ENCODE measurements at places on chromosomes 7 and 10.
A peak's percentile ranks its signal among the peaks of the same experiment; 100 is the strongest.

DNA sequence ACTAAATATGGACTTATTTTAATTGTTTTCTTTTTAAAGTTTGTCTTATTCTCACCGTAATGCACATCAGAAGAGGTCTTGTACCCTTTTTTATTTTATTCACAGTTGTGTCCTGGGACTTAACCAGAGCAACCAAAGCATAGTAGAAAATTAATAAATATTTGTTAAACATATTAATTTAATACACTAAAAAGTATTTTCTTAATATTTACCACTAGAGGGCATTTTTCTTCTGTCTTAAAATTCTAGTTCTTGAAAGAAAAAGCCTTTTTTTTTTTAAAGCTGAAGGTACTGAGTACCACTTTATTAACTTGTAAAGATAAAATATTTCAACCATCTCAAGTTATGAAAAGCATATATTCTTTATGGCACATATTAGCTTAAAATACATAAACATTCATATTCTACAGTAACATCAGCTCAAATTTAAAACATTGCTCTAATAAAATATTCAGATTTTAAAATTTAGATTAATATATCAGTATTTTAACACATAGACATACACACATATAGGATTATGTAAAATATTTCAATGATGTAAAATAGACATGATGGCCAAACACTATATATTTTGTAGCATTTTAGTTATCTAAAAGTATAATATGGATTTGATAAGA is 260.4 kb downstream of the SEMA3A start:
- peak; percentile 23 for DNase-seq

- DNase-seq: peak; percentile 60
Measured at GRCh38 chr10:70715853-70716795, 43.8 kb downstream of the ADAMTS14 start.

- no peak for DNase-seq
Measured at GRCh38 chr7:93097388-93097787, 20.4 kb downstream of the SAMD9 start.

DNA sequence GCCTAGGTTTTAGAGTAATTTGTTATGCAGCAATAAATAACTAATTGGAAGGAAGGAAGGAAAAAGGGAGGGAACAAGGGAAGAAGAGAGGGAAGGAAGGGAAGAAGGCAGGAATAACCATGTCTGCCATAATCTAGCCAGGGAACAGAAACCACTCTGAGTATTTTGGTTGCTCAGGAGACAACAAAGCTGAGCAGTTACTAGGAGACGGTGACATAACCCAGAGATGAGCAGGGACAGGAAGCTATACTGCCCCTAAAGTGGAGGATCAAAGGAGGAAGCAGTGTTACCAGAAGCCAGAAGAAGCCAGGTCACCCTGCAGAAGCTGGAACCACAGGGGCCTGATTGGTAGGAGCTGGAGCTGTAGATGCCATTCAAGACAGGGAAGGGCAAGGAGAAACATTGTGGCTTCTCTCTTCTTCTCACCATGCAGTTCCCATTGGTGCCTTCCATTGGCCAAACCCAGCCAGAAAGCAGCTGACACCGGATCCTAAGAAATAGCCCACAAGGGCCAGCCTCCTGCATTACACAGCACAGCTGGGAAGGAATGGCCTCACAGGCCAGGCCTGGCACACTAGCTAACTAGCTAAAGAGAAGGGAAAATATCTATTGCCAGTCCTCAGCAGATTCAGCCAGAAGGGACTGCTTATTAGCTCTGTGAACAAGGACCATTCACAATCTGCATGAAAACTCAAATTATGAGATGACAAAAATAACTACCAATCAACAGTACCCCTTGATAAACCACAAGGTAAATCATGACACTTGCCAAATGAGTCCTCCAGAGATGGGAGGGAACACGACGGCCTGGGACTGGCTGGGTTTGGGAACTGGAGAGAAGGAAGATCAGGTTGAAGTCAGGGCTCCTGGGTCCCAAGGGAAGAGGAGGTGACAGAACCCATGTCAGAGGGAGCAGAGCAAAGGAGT is 184.5 kb upstream of the NFE2L3 start:
- peak; percentile 6 for DNase-seq

GRCh38 chr10:128028508-128029289 is 97.5 kb downstream of the MKI67 start:
- DNase-seq: no peak

DNA sequence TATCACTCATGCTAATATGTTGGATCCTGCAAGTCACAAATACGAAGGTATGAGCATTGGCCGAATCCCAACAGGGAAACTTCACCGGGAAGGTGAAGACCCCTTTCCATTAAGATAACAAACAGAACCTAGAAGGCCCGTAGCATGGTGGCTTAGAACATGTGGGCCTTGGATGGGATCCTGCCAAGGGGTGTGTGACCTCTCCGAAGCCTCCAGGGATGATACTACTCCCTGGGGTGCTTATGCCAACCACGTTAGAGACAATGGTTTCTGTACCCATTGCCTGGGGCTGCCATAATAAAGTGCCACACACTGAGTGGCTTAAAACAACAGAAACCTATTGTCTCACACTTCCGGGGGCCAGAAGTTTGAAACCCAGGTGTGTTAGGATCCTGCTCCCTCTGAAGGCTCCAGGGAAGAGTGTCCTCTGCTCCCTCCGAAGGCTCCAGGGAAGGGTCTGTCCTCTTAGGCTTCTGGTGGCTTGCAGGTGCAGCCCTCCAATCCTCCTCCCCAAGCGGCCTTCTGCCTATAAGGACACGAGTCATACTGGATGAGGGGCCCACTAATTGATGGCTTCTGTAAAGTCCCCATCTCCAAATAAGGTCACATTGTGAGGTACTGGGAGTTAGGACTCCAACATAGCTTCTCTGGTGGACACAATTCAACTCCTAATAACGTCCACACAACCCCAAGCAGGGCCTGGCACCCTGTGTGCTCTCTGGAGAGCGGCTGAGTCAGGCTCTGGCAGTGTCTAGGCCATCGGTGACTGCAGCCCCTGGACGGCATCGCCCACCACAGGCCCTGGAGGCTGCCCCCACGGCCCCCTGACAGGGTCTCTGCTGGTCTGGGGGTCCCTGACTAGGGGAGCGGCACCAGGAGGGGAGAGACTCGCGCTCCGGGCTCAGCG is 992 bp upstream of the MGMT start:
- no peak for DNase-seq

GRCh38 chr10:101781984-101782810 is 1.0 kb downstream of the NPM3 start:
- DNase-seq: no peak

- no peak for DNase-seq
Measured at GRCh38 chr7:100389437-100390088, 16.3 kb downstream of the PILRA start.

DNA sequence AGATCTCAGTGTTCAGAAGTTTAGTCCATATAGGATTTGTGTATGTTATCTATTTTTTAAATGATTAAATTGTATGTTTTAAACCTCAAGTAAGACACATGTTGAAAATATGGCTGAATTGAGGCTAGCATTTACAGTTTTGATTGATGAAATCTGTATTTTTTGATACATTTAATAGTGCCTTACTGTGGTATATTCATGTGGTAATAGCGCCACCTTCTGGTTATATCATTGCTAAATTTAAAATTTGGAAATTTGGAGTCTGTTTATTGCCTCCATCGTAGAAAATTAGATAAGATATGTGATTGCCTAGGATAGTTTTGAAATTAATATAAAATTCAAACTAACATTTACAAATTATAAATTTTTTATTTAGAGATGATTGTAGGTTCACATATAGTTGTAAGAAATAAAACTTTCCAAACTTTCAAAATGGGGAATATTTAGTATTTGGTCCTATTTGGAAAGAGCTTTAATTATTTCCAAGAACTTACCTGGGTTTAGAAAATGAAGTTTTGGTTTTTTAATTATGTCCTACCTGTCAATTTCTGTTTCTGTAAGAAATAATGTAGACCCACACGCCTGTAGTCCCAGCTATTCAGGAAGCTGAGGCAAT is 19.1 kb upstream of the ARMS2 start:
- no peak for DNase-seq

GRCh38 chr10:74011770-74012169 is 13.9 kb downstream of the VCL start:
- peak; percentile 67 for DNase-seq

- DNase-seq: peak; percentile 61
Measured at GRCh38 chr7:144437370-144438191, 34.1 kb upstream of the NOBOX start.

DNA sequence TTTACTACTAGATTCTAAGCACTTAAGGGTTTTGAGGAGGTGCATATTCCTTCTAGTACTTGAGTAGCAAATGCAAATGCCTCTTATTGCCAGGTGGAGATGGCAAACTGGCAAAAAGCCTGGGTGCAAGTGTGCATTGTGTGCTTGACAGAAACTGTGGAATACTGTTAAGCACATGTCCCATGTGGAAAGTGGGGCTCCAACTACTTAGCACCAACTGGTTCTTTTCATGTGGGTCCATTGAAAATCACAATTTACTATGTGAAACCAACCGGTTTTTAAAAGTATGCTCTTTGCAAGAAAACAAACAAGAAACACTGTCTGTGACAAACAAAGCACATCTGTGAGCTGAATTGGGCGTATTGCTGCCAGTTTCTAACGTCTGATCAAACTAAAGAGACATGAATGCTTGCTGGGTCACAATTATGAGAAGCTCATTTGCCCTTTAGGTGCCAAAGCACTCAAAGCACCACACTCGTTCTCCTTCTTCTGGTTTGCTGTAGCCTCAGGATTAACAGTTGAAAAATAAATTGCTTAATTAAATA is 197.4 kb downstream of the SEMA3E start:
- DNase-seq: no peak

DNA sequence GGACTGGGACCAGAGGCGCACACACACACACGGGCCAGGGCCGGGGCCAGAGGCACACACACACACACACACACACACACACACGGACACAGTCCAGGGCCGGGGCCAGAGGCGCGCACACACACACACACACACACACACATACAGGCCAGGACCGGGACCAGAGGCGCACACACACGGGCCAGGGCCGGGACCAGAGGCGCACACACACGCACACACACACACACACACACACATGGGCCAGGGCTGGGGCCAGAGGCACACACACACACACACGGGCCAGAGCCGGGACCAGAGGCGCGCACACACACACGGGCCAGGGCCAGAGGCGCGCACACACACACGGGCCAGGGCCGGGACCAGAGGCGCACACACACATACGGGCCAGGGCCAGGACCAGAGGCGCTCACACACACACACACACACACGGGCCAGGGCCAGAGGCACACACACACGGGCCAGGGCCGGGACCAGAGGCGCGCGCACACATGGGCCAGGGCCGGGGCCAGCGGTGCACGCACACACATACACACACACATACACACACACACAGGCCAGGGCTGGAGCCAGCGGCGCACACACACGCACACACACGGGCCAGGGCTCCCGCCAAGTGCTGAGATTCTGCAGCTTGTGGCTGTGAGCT is 268.8 kb downstream of the ELFN1 start:
- DNase-seq: no peak

DNA sequence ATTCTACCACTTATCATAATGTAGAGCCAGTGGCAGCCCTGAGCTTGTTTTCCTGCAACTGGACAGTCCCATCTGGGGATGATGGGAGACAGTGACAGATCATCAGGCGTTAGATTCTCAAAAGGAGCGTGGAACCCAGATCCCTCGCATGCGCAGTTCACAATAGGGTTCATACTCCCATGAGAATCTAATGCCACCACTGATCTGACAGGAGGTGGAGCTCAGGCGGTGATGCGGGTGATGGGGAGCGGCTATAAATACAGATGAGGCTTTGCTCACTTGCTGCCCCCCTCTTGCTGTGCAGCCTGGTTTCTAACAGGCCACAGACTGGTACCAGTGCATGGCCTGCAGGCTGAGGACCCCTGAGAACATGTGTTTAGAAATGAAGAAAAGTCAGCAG is 260.1 kb downstream of the CAMK1D start:
- DNase-seq: no peak

DNA sequence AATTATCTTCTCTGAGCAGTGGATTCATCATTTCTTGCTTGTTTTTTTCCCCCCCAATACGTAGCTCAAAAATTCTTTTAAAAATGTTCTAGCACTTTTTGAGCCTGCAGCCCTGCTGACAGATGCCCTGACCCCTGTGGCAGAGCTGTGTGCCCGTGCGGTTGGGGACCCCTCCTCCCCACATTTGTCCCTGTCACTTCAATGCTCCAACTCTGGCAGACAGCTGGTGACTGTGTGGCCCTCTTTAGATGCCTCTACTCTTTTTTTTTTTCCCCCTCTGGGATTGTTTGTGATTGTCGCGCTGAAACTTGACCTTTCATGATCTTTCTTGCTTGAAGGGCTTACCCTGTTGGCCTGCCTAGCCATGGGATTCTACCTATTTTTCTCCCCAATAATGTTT is 214.1 kb downstream of the TMEM178B start:
- no peak for DNase-seq

DNA sequence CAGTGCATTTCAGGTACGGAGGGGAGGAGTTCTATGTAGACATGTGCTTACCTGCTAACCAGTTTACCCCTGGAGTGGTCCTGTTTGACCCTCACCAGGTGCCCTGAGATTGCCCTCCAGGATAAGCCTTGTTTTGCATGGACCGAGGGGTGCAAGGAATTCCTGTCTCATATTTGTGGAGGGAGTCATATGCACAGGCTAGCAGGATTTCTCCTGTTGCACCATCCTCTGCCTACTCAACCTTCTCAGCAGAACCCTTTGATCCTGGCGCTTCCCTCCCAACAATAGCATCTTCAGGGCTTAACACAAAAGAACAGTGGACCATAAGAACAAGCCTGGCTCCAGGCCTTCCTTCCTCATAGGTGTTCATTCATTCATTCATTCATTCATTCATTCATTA is 7.2 kb downstream of the TRPV6 start:
- no peak for DNase-seq

DNA sequence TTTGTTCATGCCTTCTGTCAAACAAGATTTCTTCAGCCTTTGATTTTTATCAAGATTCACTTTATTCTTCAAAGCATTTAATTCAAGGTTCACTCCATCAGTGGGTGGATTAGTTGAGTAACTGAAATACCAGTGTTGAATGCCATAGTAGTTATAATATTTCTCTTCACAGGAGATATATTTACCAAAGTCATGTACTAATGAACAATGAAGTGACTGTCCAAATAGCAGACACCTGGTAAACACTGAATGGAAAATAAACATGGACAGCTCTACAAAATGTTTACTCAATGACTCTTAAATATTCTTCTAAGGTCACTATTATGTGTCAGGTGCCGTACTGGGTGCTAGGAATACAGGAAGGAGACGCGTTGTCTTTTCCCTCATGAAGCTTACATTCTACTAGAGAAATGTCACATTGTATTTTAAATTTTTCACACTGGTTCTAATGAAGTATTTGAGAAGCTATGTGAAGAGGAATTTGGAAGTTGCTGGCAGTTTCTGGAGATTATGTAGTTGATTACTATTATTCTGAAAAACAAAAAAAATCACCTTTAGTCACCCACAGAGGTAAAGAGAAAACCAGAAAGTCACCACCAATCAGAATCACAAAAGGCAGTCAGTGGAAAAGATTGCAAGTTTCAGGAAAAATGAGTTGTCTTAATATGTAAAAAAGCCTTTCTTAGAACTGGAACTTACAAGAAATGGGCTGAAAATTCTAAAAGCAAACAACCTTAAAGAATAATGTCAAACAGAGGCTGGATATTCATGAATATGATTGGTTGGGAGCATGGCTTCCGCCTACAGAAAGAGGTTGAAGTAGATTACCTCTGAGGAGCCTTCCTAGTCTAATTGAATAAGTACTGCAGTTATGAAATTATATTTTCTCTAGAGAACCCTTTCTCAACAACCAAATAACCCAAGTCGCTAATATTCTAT is 84.5 kb downstream of the RTKN2 start:
- DNase-seq: no peak
